ENCODE measurements at places on chromosomes 2 and 18.

DNA sequence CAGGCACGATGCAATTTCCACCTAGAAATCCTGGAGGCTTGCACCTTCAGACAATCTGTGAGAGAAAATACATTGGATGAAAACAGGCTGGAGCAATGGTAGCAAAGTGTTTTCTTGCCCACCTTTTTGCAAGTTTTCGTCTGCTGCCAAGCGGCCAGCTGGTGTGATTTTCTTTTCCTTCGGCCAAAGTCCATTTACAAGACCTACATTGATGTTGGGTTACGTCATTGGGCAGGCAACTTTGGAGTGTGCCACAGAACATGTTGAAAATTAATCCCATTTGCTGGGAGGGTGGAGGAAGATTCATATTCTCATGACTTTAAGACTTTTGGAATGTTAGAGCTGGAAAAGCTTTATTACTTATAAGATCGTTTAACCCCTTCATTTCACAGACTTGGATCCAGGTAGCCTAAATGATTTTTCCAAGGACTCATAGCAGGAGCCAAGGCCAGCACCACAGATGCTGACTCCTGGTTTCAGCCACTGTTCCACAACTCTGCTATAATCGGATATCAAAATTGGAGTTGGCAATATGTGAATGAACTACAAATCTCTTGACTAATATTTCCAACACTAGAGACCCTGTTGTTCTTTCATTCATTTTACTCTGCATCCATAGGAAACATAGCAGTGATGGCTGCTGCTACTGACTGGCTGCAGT, 352.1 kb downstream of the RND3 start:
- DNase-seq, result no peak

- DNase-seq, result no peak
Observed at GRCh38 chr2:85564144-85564563, 2.9 kb upstream of the GGCX start.

DNA sequence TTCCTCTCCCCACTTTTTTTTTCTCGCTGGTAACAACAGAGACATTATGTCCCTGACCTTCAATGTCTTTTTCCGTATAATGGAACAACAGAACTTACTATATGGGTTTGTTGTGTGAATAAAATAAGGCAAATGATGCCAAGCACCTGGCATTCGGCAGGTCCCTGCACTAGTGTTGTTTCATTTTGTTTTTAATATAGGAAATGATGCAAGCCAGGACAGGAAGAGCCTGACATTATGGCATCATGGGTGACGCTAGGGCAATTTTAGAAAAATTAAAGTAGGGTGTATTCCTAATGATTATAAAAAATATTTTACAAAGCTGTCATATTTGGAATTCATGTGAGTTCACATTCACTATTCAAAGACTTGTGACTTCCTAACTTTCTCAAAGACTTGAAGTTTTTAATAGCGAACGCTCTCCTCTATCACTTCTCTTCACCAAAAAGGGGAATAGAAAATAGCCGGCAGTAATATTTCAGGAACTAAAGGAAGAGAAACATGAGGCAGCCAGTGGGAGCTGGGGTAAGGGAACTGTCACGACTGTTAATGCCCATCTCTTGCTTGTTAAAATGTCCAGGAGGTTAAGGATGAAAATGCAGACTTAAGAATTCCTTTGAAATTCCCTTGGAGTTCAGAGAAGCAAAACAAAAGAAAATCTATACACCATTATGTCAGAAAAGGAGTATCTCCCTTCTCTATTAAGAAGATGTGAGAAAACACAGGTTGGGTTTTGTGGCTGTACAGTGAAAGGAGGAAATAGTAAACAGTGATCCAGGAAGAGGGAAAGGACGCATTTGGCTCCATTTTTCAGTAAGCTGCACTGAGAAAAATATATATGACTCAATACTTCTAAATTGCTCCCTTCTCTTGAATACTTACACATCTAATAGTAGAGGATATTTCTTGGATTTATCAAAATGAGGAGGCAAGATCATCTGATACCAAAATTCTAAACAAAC, 60.2 kb downstream of the DPP4 start:
- no peak for DNase-seq

DNA sequence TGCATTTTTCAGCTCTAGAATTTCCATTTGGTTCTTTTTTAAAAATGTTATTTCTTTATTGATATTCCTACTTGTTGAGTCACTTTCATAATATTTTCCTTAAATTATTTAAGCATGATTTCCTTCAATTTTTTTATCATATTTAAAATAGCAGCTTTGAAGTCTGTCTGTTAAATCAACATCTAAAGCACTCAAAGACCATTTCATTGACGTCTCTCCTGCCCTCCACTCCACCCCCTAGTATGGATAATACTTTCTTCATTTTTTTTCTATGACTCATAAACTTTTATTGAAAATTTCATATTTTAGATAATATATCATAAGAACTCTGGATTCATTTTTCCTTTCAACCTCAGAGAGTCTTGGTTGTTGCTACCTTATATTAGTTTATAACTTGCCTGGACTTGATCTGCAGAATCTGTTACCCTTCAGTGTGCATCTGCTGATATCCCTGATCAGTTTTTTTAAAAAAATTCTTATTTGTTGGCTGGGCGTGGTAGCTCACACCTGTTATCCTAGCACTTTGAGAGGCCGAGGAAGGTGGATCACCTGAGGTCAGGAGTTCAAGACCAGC, 59.0 kb upstream of the ZNF396 start:
- DNase-seq, result no peak

DNA sequence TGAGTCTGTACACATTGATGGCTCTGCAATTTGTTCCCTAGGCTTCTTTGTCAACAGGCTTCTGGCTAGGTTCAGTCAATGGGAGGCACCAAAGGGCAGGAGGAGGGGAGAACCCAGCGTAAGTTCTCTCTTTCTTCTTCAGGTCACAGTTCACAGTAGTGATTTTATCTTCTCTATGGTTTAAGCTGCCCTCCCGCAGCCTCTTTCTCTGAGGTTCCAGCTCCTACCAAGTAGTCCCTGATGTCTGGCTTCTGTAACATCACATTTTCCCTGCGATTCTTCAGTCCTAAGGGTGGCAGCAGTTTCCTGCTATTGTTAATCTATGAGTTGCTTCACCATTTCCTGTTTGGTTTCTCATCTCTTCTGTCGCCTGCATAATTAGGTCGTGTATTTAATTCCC, 107.4 kb downstream of the CPO start:
- DNase-seq, result no peak

DNA sequence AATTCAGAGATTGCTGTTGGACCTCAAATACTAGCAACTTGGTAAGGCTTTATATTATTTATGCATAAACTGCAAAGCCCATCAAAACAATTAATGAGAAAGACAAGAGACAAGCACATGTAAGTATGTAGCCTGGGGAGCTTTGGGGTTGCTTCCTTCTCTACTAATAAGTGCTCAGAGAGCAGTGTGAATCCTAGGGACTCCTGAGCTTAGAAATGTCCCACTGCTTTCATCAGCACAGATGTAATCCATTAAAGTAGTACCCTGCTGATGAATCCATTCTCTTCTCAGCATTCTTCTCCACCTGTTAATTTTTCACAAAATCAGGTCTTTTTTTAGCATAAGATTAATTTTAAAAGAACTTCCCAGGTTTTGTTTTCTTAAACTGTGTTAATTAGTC, 485.6 kb downstream of the PTH2R start:
- DNase-seq, result no peak

DNA sequence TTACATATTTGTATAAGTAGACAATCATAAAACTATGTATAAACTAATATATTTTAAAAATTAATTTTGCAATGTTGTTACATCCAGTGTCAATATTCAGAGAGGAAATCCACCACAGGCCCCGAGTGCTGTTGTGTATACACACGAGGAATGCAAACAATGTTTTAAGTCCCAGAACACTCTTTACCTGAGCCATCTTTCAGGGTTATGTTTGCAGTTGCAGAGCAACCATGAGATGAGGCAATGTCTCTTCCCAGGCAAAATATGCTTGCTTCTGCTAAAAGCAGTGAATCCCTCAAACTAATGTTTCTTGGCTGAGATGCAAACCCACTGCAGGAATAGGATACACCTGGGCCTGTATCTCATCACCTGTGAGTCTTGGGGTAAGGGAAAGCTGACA, 91.3 kb downstream of the ASXL2 start:
- no peak for DNase-seq

DNA sequence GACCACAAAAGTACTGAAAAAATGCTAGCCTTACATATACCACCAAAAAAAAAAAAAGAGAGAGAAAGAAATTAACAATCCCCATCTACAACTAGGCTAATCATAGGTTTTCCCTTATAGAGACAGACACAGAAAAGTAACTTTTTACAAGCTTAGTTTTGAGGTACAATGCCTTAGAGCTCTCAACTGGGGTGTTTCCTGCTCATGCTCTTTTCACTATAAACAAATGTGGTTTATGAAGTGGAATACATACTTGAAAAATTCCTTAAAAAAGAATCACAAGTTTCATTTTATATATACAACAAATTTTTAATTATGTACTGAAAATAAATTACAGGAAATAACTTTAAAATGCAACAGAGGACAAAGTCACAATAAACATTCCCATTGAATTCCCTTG, 82.5 kb downstream of the ATL2 start:
- no peak for DNase-seq

- no peak for DNase-seq
Observed at GRCh38 chr2:178280244-178280852, 86.0 kb downstream of the OSBPL6 start.

DNA sequence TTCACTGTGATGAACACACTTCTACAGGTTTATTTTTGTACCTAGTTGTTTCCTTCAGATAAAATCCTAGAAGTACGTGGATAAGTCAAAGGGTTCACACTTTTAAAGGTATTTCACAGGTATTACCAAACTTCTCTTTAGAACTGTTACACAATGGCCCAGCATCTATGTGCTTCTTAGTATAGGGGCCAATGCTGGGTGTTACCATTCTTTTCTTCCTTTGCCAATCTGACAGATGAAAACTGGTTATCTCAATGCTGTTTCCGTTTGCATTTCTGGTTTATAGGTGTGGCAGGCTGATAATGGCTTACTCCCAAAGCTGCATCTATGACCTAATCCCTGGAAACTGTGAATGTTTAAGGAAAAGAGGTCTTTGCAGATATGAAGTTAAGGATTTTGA, 2.8 kb upstream of the TCF7L1 start:
- no peak for DNase-seq

- no peak for DNase-seq
Observed at GRCh38 chr2:111200333-111200881, 79.7 kb downstream of the BCL2L11 start.

DNA sequence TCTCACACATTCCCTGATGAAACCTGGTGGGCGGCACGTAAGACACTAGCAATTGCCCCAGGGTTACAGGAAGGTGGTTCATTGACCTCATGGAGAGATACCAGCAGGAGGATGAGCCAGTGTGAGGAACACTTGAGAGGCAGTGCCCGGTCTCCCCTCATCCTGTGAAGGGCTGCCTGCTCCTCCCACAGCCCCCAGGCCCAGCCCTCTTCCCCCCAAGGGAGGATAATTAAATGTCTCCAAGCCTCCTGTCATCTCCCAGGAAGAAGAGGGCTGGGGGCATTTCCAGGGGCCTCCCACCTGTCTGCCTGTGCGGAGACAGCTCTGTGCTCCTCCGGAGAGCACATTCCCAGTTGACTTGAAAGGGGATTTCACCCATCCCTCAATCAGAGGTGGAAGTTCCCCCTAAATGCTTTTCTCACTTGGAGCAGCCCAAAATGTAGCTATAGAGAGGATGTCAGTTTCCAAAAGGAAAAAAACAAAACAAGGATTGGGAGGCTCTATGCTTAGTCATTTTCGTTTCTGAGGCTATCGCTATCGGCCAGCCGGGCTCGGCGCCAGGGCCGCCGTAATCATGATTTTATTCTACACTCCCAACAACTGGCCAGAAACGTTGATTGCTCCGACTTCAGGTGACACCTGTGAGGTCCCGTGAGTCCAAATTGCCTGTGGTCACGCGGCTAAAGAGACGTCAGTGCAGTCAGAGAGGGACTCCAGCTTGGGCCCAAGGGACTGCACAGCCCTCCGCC, 7.1 kb downstream of the KCNF1 start:
- no peak for DNase-seq

- DNase-seq, result no peak
Observed at GRCh38 chr18:23882616-23883276, 131.8 kb upstream of the TTC39C start.

DNA sequence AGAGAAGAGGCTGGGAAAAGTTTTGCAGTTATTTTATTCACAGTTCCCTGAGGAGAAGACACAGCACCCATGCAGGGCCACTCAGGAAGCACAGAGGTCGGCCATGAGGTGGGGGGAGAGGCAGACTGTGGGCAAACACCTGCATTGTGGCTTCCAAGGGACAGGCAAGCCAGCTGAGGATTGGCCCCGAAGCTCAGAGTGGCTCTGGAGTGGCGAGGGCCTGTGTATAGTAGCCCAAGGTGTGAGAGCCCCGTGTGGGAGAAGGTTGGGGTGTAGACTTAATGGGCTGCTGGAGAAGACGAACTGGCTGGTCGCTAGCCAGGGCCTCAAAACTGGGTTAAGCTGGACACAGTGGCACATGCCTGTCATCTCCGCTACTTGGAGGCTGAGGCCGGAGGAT, 218.7 kb downstream of the FHOD3 start:
- DNase-seq, result no peak

DNA sequence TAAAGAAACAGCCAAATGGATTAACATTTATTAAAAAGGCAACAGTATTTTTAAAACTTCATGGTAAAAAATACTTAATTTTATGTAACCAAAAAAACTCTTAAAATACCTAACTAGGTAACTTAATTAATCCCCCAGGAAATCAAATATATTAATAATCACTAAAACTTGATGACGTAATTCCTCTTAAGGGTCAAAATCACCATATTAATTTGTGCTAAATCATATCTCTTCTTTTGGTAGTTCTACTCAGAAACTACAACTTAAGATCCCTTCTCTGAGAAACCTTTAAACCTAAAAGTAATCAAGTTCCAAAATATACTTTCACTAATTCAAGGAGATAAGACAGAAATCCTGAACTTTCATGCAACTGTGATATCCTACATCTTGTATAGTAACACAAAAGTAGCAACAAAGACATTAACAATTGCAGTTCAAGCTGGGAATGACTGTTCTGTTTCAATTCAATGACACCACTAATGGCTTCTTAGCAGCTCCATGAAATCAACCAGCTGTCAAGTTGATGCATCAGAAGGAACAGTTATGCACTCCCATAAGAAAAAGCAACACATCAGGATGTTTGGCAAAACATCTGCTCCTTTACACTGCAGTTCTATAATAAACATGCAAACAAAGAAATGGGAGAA, 4.0 kb downstream of the BAZ2B start:
- DNase-seq, result no peak

DNA sequence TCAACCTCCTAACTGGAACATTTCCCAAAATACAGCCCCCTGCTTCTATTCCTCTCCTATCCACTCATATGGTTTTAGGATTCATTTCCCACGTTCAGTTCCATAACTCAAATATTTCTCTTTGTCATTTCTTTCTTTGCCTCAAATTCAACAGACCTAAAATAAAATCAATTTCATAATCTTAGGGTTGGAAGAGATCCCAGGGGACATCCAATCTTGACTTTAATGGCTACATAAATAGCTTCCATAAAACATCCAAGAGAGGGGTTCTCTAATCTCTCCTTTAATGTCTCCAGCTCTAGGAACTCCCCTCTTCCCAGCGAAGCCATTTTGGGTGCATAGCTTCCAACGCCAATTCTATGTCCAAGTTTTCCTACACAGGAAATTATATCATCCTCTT, 33.8 kb downstream of the RBKS start:
- no peak for DNase-seq

Measured in stimulated activated CD4-positive, alpha-beta T cell treated with anti-CD3 and anti-CD28 coated beads, Interleukin-15, amount 100 ng/mL, for 1 hour (primary cell).